CD14-positive monocyte (primary cell): ENCODE measurements at places on chromosomes 1 and 21.

GRCh38 chr1:86227026-86227425 lies 70.5 kb upstream of the COL24A1 start:
- no peak for DNase-seq

DNA sequence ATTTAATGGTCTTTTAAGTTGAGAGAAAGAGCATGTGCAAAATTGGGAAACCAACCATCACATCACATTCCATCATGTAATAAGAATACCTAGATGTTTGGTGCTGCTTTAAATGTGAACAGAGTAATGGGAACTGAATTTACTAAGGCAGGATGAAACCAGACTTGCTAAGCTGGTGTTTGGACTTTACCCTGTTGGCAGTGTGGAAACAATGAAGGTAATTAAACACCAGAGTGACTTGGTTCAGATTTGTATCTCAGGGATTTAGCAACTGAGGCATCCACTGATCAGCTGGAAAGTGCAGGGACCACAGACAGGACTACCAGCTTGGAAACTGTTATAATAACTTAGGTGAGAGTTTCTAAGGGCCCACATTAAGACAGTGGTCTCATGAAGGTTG lies 263.4 kb downstream of the OLFM3 start:
- no peak for DNase-seq

GRCh38 chr1:241310451-241310850 lies 46.6 kb downstream of the RGS7 start:
- DNase-seq = no peak

DNA sequence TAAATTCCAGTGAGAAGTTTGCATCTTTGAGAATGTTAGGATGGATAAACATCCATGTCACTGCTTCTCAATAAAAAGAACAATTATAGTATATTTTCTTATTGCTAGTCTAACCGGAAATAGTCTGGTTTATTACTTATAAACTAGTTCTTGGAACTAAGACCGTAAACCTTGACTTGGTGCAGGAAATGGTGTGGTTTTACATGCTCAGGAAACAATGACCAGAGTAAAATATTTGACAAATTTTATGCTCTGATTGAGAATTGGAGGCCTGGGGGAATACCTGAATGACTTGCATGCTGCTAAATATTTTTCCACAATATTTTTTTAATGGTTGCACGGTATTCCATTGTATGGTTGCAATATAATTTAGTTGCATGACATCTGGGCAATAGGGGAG lies 76.3 kb downstream of the XCL2 start:
- no peak for DNase-seq

- DNase-seq = no peak
These were observed 13.5 kb downstream of the TIE1 start for GRCh38 chr1:43314233-43314632.

- peak; percentile 21 for DNase-seq
These were observed 13.8 kb upstream of the POGZ start for GRCh38 chr1:151472856-151473731.

DNA sequence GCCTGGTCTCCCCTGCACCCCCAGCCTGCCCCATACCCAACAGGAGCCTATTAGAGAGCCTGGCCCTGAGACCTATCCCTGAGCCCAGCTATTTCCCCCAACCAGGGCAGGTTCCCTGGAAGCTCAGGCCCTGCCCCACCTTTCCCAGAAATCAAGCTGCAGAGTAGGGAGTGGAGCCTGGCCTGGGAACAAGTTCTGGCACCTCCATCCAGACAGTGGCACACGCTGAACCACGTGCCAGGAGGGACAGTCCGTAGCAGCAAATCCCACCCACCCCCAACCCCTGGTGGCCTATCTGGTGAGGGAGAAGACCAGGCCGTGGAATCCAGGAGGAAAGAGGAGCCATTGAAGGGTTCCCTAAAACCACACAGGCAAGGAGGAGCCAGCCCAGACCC lies 22.6 kb downstream of the TNNT2 start:
- no peak for DNase-seq

GRCh38 chr1:209600541-209600940 lies 17.0 kb downstream of the CAMK1G start:
- DNase-seq = no peak

DNA sequence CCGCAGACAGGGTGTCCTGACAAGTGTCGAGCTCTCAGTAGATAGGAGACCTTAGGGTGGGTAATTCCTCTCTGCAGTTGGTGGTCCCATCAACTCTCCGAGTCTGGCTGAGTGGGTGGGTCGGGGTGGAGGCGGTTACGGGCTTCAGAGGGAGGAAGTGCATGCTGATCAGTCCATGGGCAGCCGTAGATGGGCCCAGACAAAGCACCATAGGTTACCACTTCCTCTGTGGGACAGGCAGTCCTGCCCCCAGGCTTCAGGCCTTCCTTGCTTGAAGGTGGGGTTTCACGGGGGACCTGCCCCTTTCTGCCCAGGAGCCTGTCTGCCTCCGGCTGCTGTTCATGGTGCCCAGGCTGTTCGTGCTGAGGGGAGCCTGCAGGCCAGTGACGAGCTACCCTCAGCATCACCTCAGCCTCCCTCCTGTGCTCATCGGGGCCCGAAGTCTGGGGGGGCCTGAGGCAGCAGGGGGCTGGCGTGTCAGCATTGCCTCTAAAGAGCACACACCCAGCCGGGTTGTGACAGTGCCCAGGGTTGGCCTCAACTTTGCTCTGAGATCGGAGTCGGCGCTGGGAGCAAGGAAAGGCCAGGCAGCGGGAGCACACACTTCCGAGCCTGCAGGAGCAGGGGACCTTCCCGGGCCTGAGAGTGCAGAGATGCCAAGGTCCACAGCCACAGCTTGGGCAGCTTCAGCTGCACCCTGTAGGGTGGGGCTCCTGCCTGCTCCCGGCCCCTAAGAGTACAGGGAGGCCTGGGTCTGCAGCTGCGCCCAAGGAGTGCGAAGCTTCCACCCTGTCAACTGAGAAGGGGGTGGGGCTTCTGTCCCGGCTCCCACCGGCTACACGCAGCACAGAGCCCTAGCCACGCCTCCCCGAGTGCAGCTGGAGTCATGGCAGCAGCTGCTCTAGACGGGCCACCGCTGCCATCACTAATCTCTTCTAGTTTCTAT lies 225.4 kb upstream of the NRIP1 start:
- no peak for DNase-seq
